ENCODE measurements at places on chromosomes 11 and 22.

DNA sequence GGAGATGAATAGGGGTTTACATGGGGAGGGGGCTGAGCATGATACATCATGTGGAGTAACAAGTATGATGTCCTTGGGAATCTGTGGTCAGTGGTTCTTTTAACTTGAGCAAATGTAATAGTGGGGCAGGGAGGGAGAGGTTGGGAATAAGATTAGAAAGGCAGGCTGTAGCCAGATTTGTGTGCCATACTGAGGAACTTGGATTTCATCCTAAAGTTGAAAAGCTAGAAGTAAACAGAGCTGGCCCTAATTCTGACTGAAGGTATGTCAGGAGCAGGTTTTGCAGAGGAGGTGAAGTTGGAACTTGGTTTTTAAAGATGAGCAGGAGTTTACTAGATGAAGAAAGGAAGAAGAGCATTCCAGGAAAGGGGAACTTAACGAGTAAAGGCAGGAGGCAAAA lies 108.3 kb upstream of the RRM1 start:
- no peak for DNase-seq

DNA sequence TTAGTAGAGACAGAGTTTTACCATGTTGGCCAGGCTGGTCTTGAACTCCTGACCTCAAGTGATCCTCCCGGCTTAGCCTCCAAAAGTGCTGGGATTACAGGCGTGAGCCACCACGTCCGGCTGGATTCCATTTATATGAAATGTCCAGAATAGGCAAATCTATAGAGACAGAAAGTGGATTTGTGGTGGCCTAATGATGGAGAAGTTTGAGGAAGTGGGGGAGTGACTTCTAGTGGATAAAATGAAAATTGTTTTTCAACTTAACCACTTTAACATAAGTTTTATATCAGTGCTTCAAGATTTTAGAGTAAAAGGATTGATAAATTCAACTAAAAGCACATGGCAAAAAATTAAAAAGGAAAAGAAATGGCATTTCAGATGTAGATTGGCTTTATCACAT lies 66.2 kb downstream of the HIPK3 start:
- DNase-seq = no peak

- DNase-seq = no peak
Observed at GRCh38 chr11:123344790-123345357, 85.2 kb upstream of the GRAMD1B start.

DNA sequence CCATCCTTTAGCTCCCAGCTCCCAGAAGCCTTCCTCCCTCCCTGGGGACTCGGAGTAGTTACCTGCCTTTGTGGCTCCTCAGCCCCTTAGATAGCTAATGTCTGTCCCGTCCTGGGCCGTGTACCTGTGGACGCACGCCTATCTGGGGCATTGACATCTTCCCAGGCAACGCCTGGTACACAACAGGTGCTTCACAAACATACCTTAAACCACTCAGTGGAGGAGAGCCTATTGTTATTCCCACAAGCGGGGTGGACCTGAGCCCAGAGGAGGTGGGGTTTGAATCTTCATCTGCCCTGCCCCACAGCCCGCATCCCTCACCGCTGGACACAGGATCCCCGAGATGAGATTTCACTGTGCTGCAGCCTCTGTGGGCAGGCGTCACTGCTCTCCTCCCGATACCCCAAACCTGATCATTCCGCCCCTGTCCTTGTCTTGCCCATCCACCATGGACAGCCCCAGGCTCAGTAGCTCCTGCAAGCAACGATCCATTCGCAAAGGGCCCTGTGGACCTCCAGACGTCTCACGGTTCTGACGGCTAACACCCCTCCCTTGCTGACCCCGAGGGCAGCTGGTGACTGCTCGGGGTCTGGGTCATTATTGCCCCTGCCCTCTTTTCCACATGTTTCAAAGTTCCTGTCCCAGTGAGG lies 73.8 kb upstream of the SHISAL1 start:
- DNase-seq = no peak

- no peak for DNase-seq
Observed at GRCh38 chr22:41288245-41288946, 2.4 kb upstream of the RANGAP1 start.

- DNase-seq = no peak
Observed at GRCh38 chr11:77088236-77089003, 14.2 kb upstream of the OMP start.

GRCh38 chr22:40805239-40805638 lies 13.9 kb downstream of the SLC25A17 start:
- no peak for DNase-seq

GRCh38 chr11:12163181-12163941 lies 53.0 kb downstream of the MICAL2 start:
- DNase-seq = no peak

GRCh38 chr11:23124249-23124648 lies 264.0 kb upstream of the CCDC179 start:
- DNase-seq = no peak

GRCh38 chr11:70024036-70024772 lies 53.9 kb upstream of the ANO1 start:
- no peak for DNase-seq

DNA sequence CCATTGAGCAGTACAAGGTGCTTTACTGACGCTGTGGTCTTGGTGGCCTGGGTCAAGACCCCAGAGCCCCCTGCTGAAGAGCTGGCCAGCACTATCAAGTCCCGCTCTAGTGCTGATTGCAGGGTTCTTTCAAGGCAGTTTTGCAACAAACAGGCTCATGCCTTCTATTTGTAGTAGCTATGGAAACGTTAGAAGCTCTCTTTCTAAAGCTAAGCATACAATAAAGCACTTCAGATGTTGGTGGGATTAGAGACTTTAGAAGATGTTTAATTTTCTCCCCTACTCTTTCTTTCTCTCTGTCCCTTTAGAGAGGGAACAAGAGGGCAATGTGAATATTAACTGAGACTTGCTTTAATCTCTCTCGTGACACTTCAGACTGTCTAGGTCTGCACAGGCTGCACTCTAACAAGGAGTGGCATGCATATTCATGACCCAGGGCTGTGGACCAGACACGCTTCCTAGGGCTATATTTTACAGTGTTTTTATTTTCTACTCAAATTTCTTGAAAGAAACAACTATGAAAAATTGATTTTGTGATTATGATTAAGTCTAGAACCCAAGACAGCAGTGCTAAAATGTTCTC lies 138.6 kb downstream of the WNT7B start:
- no peak for DNase-seq

DNA sequence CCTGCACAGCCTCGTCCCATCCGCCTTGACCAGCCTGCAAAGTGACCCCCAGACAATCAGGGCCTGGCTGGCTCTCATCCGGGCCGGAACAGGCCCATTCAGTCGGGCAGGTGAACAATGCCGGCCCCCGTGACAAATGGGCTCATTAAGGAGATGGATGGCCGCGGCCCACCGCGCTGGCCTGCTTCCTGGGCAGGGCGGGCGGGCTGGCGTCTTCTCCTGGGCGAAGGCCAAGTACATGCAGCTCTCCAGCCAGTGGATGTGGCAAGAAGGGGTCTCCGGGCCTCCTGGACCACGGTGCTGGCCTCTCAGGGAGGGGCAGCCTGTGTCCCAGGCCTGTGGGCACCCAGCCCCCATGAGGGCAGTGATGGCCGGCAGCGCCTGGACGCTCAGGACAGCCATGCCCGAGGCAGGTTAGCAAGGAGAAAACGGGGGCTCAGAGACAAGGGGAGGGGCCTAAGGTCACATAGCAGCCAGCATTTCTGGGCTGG lies 1022.8 kb downstream of the BRD1 start:
- DNase-seq = no peak

DNA sequence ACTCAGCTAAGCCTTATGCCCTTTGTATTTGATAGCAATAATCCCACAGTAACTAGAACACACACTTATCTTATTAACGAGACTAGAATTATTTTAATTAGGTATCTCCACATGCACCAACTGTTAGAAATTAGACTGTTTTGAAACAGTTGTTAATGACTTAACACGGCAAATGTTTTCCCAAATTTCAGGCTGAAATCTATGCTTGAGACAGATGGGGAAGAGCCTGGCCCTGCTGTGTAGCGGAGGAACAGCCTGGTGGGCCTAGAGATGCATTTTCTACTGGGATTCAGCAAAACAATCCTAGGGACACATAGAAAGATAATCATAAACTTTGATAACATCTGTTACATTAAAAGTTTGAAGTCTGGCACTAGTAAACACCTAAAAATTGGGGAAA lies 273.4 kb downstream of the TTC28 start:
- no peak for DNase-seq

DNA sequence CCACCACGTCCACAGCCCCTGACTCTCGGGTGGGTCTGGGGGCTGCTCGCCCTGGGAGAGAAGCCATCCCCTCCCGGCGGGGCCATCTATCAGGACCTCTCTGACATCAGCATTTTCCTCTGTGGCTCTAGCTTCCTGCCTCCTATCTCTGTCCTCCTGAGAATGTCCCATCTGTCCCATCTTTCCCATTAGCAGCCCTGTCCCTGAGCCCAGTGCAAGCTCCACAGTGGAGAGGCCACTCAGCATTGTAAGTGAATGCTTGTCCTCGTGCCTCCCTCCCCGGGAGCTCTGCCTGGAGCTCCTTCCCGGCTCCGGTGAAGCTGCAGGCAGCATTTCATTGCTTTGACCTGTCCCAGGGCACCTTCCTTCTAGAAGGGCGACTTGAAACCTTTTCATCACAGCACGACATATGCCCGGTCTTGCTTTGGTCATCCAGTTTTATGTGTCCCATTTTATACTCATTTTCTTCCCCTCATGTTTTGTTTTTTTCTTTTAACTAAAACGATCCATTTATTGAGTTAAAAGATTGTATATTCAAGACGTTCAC lies 49.7 kb downstream of the RTN4R start:
- DNase-seq = no peak

DNA sequence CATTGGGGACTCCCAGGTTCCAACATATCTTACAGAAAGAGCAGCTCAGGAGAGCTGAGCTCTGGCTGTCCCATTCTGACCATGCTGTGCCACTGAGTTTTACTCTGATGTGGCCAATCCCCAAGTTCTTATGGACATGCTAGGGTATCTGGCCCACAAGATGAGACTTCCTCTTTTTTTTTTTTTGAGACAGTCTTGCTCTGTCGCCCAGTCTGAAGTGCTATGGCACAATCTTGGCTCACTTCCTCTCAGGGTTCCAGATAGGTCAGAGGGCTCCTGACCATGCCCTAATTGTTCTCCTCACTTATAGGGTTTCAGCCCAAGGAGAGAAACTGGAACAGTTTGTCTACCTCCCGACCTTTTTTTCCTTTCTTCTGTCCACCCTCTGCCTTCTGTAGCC lies 152.3 kb upstream of the CCDC90B start:
- DNase-seq = no peak

- DNase-seq = no peak
Observed at GRCh38 chr11:130163346-130164220, 4.0 kb downstream of the ST14 start.

- DNase-seq = no peak
Observed at GRCh38 chr11:1295086-1295485, 14.3 kb downstream of the TOLLIP start.

DNA sequence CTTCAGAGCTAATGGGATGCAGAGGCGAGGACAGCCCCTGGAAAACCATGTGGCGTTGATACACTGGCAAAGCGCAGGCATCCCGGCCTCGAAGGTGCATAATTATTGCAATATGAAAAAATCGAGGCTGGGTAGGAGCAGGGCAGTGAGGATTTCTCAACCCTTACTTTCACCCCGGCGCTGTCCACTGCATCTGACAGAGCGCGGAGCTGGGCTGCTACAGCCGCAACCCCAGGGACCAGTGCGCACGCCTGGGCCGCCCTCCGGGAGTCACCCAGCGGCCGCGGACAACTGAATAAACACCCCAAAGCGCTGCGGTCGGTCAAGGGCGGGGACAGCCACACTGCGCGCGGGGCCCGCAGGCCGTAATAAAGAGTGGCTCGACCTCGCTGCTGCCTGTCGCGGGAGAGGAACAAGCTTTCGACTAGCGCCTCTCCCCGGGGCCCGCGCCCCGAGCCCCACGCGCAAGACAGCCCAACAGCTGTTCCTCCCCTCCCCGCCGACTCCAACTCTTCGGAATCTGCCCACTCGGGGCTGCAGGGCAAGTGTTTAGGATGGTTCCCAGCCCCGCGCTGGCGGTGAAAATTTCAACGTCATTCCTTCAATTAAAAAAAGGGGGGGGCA lies 3.6 kb upstream of the WT1 start:
- no peak for DNase-seq

- DNase-seq = no peak
Observed at GRCh38 chr22:38704654-38705234, 1.0 kb upstream of the GTPBP1 start.
